NCI-H460 (cell line): ENCODE measurements at places on chromosomes 1 and 21.

- DNase-seq = no peak
Measured at GRCh38 chr1:100428160-100428559, 75.9 kb downstream of the CDC14A start.

DNA sequence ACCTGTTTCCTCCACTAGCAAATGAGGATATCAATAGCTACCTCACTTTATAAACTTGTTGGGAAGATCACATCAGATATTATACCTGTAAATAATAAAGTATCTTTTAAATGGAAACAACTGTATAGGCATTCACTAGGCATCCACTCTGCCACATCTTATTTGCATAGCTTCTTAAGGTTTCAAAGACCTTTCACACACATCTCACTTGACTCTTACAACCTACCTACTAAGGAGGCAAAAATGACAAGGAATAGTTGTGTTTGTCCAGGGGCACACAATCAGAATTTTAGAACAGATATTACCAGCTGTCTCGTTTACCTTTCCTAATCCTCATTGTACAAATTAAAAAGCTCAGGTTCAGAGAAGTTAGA, 51.5 kb downstream of the VANGL2 start:
- no peak for DNase-seq

DNA sequence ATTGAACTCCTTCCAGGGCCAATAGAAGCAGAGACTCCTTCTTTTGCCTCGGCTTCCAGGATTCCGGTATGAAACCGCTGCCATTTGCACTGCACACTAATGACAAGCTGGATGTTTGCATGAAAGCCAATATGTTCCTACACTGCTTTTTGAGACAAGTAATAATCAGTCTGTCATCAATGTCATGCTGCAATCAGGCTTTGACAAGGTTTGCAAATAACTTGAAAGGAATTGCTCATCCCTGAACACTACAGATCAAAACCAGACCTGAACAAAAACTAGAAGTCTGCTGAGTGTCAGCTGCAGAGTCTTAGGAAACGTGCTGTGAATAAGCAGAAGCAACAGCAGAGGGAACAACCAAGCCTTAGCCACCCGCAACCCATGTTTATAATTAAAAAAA, 720.7 kb upstream of the CXADR start:
- no peak for DNase-seq

GRCh38 chr21:29465546-29465945, 166.8 kb downstream of the BACH1 start:
- DNase-seq = no peak

- DNase-seq = no peak
Measured at GRCh38 chr1:183121609-183122008, 64.5 kb upstream of the LAMC2 start.

- DNase-seq = no peak
Measured at GRCh38 chr1:62437273-62437940, 558 bp downstream of the USP1 start.

- DNase-seq = peak; percentile 78
Measured at GRCh38 chr1:161013488-161014230, 7.3 kb downstream of the F11R start.

DNA sequence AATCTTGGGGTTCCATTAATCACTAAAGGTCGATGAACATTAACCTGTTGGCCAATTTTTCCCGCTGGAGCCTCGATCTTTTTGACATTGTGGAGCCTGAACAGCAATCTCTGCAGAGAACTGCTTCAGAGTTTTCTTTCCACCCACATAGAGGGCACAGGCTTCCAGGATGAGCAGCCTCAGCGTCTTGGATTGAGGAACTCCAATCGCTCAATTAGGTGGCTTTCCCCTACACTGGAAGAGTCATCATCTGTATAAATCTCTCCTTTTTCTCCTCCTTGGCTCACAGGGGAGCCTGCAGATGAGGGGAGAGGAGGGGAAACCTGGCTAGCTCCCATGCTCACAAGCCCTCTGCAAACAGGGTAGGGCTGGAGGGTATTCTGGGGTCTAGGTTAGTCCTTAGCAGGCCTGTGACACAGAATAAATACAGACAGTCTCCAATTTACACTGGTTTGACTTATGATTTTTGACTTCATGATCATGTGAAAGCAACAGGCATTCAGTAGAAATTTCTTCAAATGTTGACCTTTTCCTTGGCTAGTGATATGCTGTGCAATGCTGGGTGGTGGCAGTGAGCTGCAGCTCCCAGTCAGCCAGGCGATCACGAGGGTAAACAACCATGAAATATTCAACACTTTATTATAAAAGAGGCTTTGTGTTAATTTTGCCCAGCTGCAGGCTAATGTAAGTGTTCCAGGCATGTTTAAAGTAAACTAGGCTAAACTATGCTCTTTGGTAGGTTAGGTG, 80.8 kb downstream of the PGBD5 start:
- DNase-seq = no peak

- peak; percentile 42 for DNase-seq
Measured at GRCh38 chr1:90707363-90707710, 9.8 kb downstream of the BARHL2 start.

GRCh38 chr1:40301066-40301465, 16.0 kb downstream of the COL9A2 start:
- DNase-seq = no peak

DNA sequence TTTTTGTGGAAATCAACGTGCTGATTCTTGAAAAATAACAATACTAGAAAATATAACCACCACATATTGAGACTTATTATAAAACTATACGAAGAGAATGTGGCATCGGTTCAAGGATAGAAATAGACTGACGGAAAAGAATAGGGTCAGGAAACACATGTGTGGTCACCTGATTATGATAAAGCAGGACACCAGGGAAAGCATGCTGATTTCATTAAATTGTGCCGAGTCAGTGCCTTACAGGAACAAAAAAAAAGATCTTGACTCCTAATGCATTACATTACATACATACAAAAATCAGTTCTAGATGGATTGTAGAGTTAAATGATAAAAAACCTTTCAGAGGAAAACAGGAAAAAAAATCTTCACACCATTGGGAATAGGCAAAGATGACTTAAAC, 43.5 kb upstream of the SERPINC1 start:
- DNase-seq = no peak

DNA sequence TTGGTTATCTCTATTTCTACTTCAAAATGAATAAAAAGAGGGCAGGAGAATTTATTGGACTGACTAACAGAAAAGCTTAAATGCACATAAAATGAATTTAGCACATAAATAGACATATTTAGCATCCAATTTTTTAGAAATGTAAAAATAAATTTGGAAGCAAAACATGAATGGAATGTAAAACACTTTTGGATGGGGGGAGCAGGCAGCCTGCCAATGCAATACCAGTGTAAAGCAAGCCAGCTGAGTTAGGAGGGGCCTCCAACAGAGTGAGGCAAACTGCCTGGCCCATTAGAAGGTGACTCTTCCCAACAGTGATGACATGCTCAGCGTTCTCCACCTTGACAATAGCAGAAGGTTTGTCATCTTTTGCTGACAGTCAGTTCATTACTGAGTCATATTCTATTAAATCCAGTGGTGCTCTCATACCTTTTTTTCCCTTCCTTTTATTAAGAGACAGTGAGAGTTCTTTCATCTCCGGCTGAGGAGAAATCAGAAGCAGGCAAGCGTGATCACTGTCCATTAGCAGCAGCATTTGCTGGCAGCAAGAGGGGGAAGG, 19.5 kb upstream of the EXO1 start:
- DNase-seq = no peak

DNA sequence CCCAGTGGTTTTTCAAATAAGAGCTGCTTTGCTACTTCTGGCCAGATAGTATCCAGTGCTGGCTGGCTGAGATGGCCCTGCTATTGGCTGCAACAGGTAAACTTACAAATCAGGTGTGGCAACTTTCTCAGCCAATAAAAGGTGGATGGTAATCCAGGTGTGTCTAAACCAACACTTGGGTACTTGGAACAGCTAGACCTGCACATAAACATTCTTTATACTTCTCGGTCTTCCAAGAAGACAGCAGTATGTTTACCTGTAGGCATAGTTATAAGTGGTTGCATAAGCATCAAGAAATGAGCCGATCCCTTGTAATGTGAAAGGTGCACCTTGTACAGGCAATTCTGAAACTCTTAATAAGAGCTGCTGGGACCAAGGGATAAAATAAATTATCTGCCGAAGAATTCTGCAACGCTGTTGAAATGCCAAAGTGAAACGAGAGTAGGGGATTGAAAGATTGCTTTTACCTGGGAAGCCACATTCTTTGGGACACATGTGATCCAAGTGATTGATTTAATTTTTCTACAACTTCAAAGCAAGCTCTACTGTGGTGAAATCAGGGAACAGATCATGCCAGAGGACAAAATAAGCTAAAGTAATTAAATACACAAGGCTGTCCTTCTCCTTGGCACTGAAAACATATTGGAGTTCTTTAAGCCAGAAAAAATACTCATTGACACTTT, at the start of gene CLDN8:
Gene CLDN8 (minus strand): TSS at position 57 of the 683 bp plus-strand sequence. CDS start 172 bp downstream, outside the sequence.
- no peak for DNase-seq

DNA sequence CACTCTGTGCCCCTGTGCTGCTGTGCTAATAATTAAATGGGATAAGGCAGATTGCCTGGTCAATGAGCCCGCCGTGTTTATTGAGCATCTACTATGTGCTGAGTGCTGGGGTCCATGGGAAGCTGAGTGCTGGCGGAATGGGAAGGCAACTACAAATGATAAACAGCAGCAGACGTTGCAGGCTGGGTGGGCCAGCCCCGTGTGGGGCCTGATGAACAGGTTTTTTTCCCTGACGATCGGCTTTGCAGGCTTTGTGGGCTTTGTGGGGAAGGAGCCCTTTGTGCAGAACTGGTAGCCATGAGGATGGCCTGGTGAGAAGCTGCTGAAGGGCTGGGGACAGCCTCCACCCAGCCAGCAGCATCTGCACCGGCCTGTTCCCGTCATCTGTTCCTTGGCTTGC, 3.5 kb downstream of the PDE9A start:
- DNase-seq = no peak

- DNase-seq = no peak
Measured at GRCh38 chr1:20597650-20598049, 8.8 kb downstream of the CDA start.

- no peak for DNase-seq
Measured at GRCh38 chr1:7579016-7579415, 192.1 kb upstream of the VAMP3 start.

DNA sequence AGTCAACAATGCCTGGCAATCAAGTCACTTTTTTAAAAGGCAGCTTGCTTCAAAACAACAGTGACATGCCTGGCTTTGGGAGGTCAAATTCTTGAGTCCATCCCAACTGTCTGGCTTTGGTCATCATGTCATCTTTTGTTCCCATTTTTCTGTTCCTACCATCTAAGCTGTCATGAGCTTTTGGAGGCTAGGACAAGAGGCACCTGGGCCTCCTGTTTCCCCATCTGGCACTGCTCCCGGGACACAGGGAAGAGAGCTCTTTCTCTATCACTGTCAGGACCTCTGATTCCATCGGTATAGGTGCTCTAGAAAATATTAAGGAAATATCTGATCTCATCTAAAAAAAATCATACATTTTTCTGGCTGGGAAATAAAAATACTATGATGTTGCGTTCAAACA, 156.3 kb downstream of the CLIC6 start:
- DNase-seq = no peak

DNA sequence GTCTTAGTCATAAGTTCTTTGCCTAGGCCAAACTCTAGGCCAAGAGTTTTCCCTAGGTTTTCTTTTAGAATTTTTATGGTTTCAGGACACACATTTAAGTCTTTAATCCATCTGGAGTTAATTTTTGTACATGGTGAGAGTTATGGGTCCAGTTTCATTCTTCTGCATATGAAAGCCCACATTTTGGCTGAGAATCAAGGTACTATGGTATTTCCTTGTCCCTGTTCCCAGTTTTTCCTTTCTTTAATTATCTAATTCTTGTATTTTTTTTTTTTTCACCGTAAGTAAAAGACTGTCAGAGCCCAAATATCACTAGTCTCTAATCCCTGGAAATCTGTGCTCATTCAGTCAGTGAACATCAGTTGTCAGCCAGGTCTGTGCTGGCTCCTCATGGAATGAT, 105.4 kb downstream of the MAP3K21 start:
- DNase-seq = no peak

DNA sequence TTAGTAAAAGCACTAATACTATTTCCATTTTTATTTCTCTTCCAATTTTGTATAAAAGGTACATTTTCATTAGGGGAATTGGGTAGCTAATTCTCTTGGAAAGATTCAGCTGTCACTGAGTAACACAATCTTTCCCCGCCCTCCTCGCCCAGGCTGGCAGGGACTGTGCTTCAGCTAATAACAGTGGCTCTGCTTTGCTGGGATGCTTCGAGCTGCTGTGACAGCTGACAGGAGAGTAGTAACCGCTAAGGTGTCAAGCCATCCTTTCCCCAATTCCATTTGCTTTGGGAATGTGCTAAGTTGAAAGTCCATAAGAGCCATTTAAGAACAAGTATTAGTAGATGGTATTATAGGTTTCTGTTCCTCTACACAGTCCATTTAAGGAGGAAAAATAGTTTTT, 106.7 kb upstream of the NRIP1 start:
- DNase-seq = no peak

DNA sequence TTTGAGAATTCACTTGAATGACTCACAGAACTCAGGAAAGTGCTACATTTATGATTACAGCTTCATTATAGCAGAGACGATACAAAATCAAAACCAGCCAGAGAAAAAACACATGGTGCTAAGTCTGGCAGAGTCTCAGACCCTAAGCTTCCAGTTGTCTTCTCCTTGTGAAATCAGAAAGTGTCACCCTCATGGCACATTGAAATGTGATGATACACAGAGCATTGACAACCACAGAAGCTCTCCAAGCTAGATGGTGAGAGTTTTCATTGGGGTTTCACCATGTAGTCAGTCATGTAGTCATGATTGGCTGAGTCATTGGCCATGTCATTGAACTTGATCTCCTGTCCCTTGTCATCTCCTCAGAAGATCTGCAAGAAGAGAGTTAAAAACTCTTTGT, 526.6 kb downstream of the MRPL39 start:
- no peak for DNase-seq

DNA sequence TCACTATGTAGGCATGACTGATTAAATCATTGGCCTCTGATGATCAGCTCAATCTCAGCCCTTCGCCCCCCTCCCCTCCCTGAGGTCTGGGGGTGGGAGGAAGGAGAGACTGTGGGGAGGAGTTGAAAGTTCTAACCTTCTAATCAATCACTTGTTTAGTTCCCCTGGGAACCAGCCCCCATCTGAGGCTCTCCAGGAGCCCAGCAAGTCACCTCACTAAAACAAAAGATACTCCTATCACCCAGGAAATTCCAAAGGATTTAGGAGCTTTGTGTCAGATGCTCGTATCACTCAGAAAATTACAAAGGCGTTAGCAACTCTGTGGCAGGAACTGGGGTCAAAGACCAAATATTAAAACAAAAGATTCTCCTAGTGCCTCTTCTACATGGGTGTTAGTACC, 21.6 kb downstream of the SYF2 start:
- no peak for DNase-seq

- DNase-seq = no peak
Measured at GRCh38 chr1:95991787-95992520, 729.6 kb upstream of the PTBP2 start.

GRCh38 chr1:9315411-9316079, 22.9 kb downstream of the SPSB1 start:
- DNase-seq = no peak

DNA sequence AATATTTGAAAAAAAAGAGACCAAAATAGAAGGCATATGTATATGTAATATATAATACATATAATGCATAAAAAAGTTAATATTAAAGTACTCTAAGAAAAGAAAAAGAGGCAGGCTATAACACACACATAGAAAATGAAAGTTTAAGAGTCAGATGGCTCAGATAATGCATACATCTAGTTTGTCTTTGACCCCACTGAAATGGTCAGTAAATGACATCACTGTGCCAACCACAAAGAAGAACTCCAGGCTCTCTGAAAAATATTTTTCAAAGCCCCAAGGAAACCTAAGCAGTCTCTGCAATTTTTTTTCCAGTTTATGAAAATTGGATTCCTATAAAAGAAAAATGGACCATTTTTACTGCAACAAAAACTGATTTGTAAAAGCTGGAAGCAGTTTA, 55.4 kb upstream of the SCYL3 start:
- DNase-seq = no peak
